ENCODE measurements at places on chromosomes 1 and 21.

DNA sequence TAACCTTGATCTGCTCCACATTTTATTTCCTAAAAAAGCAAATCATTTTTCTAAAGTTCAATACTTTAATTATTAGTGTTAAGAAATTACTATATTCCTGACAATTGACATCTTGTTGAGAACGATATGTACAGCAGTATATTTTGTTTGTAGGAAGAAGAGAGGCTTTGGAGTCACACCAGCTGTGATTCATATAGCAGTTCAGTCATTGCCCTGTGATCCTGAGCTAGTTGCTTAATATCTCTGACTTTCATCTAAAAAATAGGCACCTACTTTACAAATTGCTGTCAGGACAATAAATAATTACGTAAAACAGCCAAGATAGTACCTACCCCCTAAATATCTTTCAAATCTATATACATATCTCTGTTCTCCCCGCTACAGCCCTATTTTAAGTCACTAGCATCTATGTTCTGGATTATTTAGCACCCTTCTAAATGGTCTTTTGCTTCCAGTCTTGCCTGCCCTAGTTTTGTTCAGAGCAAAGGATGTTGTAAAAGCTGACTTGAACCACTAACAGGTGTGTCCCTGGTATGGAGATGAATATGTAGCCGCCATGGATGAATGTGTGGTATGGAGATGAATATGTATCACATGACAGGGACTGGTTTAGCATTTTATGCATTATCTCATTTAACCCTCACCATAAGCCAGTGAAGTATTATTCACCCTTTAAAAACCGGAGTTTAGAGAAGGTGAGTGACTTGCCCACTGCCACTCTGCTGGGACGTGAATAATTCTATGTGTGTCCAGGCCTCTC is 42.2 kb downstream of the RNF220 start:
- no peak for DNase-seq

DNA sequence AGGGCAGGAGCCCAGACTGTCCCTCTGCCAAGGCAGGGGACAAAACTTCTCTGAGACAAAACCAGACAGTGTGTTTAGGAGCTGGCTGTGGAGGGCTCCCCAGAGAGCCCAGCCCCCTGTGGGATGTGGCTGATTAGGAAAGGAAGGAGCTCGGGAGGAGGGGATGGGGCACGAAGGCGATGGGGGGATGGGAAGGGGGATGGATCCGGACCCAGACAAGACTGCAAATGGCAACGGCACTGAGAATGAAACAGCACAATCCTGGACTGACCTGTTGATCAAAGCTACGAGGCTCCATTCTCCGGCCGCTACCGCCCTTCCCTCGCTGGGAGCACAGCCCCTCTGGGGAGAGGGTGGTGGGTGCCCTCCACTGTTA is 33.1 kb downstream of the FOXO6 start:
- no peak for DNase-seq

- DNase-seq, result no peak
Measured at GRCh38 chr1:224450561-224451350, 16.2 kb upstream of the WDR26 start.

DNA sequence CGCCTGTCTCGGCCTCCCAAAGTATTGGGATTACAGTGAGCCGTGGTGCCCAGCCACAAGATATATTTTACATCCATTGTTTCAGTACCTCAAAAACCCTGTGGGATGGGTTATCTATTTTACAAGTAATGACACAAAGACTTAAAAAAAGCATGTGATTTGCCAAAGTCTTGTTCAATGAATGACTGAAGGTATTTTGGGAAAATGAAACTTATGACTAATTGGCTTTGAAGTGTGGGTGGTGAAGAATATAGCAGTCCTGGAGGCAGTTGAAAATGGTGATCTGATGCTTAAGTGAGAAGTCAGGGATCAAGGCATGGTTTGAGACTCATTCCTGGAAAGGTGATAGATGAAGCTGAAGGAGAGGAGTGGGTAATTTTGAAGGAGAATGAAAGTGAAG is 3.0 kb downstream of the SWT1 start:
- DNase-seq, result no peak

DNA sequence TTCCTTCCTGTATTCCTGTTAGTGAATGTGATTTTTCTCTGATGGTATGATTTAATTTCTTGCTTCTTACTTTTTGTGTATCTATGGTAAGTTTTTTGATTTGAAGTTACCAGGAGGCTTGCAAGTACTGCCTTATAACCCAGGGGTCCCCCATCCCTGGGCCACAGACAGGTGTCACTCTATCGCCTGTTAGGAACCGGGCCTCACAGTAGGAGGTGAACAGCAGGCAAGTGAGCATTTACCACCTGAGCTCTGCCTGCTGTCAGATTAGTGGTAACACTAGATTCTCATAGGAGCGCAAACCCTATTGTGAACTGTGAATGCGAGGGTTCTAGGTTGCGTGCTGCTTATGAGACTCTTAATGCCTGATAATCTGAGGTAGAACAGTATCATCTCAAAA is 143.3 kb downstream of the RPS6KC1 start:
- no peak for DNase-seq

DNA sequence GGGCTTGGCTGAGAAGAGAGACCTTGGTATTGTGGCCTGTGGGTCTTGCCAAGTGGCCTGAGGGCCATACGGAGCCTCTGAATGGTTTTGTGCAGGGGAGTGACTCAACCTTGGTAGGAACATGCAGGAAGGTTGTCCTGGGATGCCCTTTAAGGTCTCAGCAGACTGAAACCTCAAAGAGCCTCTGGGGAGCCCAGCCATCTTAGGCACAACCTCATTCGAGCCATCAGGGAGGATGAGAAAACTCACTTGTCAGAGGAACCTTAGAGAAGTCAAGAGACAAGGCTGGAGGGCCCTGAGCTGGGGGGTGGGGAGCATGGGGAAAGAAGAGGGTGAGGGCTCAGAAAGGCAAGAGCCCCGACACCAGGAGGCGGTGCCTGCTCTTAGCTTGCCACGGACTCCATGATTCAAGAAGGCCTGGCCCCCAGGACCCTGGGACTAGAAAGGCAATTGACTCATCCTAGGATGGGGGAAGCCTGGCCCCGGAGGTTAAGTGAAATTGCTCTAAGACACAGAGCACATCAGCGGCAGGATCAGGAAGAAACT is 13.0 kb downstream of the IFI6 start:
- no peak for DNase-seq

Data from CD4-positive, alpha-beta T cell treated with Interleukin-15 for 4 hours (primary cell).